Stimulated activated CD8-positive, alpha-beta memory T cell treated with anti-CD3 and anti-CD28 coated beads, Interleukin-4, amount 100 ng/mL, for 1 hour (primary cell): ENCODE measurements at places on chromosomes 6 and 20.

GRCh38 chr6:21850691-21851090 lies 257.1 kb downstream of the SOX4 start:
- DNase-seq = no peak

DNA sequence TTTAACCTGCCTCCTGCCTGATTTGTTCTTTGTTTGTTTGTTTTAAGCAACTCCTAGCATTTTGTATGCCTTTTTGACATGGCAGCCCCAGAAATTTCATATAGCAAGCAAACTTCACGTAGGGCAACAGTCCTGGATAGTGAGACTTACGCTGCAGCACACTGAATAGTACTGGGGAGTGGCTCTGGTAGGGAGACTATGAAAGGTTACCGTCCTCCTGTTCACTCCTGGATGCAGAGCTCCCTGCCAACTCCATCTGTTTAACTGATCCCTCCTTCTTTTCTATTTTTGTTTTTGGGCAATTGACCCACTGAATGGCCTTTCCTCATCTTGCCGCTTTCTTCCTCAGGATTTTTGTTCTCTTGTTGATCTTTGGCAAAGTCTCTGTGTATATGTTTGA lies 44.5 kb upstream of the BMP6 start:
- DNase-seq = no peak

GRCh38 chr6:109782491-109782999 lies 91.4 kb downstream of the FIG4 start:
- DNase-seq = no peak

GRCh38 chr6:111069382-111070104 lies 17.8 kb upstream of the SLC16A10 start:
- DNase-seq = no peak
